Mucosa of gallbladder (tissue), 1 donor: ENCODE measurements at places on chromosomes 6 and 20.
A peak's percentile ranks its signal among the peaks of the same experiment; 100 is the strongest.

GRCh38 chr6:135358251-135358821, 139.2 kb downstream of the AHI1 start:
- no peak for DNase-seq

- DNase-seq: no peak
Measured at GRCh38 chr6:3926150-3926482, 76.9 kb downstream of the FAM50B start.

- peak; percentile 93 for DNase-seq
Measured at GRCh38 chr6:30102970-30103871, 9.7 kb downstream of the TRIM31 start.

- no peak for DNase-seq
Measured at GRCh38 chr6:137518386-137518983, 24.3 kb upstream of the OLIG3 start.

- DNase-seq: no peak
Measured at GRCh38 chr20:3473944-3474343, 3.1 kb downstream of the ATRN start.
